ENCODE measurements at places on chromosomes 2 and 18.

DNA sequence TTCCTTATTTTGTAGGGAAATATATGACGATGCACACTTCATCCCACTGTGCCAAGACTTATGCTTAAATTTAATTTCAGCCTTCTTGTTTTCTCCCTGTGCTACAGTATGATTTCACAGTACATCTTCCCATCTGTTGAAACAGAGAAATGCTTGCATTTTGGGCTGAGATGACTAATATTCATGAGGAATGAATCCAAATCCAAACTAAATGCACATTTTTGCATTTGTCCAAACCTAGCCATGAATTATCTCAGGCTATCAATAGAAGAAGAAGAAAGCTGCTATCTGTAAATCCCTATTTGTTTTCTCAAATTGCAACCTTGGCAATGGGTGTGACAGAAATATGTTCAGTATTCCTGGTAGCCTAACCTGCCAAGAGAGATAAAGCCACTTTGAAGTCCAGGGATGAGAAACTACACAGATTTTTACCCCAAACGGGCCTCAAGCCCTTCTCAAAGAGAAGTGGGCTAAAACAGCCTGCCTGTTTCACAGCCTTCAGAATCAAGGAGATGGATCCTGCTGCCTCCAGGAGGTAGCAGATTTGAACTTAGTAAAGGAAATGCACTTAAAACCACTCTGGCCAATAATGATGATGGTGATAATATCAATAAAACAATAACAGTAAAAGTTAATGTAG lies 306.9 kb upstream of the NT5C1B start:
- DNase-seq, result peak; percentile 62

GRCh38 chr2:137865954-137866540 lies 98.2 kb upstream of the HNMT start:
- peak; percentile 28 for DNase-seq

GRCh38 chr2:57209799-57210198 lies 836.8 kb upstream of the VRK2 start:
- DNase-seq, result no peak

DNA sequence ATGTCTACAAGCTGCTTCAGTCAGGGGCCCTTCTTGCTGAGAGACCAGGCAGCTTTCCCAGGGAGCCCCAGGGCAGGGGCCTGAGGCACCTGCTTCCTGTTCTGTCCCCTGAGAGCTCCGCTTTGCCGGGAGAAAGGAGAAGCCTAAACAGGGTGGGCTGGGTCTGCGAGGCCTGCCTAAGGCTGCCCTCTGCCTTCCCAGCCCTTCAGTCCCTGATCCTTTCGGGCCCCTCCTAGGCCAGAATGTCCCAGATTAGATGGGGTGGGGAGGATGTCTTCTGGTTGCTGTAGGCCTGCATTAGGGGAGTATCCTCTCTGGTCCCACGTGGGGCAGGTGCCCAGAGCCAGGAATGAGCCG lies 72.4 kb downstream of the TGOLN2 start:
- no peak for DNase-seq

GRCh38 chr2:10091182-10091888 lies 11.1 kb upstream of the CYS1 start:
- DNase-seq, result no peak

DNA sequence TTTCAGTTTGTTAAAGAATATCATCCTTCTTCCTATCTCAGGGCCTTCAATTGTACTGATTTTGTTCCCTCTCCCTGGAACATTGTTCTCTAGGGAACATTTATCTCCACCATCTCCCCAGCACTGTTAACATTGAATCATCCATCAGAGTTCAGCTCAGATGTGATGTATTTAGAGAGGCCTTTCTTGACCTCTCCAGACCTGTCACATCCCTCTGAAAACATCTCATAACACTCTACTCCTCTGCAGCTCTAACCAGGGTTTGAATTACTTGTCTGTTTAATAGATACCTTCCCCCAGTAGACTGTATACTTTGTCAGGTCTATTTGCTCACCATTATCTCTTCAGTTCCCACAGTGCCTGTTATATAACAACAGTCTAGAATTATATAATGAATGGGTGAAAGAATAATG lies 98.6 kb downstream of the GALNT1 start:
- DNase-seq, result no peak

- DNase-seq, result peak; percentile 46
Observed at GRCh38 chr2:40329739-40330030, 122.2 kb downstream of the SLC8A1 start.

DNA sequence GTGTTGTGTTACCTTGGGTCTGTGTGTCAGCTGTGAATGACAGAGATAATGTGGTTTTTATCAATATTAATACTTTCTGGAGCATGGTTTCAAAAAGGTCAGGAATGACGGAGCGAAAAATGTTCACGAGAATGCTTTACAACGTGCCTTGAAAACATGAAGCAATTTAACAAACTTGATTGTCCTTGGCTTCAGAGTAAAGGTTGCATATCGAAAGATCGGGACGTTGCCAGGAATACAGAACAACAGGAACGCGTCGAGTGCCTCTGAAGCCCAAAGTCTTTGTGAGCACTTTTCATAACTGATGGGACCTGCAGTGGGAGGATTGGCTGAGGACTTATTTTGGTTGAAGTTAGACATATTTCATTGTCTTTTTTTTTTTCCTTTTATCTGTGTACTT lies 206.1 kb downstream of the ZNF407 start:
- no peak for DNase-seq

GRCh38 chr18:22932885-22933205 lies 283 bp upstream of the RBBP8 start:
- no peak for DNase-seq

GRCh38 chr2:207123335-207123744 lies 42.4 kb downstream of the KLF7 start:
- no peak for DNase-seq

GRCh38 chr2:11775384-11775783 lies 29.0 kb downstream of the LPIN1 start:
- DNase-seq, result peak; percentile 64

DNA sequence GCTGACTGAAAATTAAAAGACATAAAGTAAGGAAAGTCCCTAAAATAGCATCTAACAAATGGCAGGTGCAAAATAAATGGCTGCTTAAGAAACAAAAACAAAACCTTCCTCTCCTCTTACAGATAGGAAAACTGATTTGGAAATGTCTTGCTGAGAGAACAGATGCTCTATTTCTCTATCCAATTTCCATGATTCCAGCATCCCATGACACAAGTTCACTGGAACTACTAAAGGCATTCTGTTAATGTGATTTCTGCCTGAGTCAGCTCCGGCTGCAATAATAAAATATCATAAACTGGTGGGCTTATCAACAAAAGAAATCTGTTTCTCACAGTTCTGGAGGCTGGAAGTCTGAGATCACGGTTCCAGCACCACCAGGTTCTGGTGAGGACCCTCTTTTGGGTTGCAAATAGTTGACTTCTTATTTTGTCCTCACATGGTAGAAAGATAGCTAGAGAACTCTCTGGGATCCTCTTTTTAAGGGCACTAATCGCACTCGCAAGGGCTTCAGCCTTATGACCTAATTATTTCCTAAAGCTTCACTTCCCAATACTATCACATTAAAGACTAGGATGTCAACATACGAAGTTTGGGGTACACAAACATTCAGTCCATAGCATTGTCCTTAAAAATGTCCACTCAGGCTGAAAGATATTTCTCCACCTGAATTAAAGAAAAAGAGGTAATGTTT lies 78.2 kb upstream of the GALNT3 start:
- DNase-seq, result peak; percentile 19

DNA sequence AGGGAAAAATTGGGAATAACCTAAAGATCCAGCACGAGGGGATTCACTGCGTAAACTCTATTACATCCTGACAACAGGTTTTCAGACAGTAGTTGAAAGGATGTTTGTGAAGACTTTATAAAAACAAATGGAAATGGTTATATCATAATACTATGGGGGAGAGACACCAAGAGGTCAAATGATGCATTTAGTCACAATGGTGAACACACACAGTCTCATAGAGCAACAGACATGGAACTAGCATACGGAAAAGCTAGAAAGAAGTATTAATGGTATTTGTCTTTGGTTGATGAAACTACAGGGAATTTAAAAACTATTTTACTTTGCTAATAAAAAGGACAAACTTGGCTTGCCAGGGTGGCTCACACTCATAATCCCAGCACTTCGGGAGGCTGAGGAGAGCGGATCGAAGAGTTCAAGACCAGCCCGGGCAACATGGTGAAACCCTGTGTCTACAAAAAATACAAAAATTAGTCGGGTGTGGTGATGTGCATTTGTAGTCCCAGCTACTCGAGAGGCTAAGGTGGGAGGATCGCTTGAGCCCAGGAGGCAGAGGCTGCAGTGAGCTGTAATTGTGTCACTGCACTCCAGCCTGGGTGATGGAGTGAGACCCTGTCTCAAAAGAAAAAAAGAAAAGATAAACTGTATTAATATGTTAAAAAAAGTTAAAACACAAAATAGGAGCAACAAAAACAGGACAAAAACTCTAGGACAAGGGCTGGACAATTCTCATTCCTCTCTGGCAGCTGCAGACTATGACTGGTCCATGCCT lies 94.8 kb downstream of the MYCN start:
- DNase-seq, result no peak

DNA sequence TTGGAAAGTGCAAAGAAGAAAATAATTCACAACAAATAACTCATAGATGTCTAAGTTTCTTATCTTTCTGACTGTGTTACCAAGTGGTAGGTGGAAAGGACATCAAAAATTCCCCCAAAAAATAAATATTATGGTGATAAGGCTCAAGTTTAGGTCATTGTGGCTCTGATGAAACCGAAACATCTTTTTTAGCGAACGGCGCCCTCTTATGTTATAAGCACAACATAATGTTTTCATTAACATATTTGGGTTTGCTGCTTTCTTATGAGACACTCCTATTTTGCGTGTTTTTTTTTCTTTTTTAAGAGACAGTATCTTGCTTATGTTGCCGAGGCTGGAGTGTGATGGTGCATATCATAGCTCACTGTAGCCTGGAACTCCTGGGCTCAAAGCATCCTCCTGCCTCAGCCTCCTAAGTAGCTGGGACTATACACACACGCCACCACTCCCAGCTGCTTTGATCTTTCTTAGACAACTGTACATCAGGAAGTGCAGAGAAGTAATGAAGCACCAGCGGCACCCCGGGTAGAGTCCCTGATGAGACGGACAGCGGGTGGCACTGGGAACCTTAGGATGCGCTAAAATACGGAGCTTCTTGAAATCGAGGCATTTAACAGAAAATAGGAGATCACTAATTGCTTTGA lies 38.5 kb upstream of the SLC35G4 start:
- peak; percentile 42 for DNase-seq

DNA sequence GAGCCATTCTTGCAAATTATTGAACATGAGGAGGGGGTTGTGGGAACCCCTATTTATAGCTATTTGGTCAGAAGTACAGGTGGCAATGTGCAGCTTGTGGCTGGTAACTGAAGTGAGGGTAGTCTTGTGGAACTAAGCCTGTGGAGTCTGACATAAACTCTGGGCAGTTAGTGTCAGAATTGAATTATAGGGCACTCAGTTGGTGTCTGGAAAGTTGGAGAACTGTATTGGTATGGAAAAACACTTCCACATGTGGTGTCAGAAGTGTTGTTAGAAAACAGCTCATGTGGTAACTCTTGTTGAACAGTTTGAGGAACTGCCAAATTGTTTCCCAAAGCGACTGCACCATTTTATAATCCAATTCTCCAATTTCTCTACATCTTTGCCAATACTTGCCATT lies 7.5 kb downstream of the RALBP1 start:
- no peak for DNase-seq

GRCh38 chr2:200225951-200226350 lies 80.5 kb upstream of the SPATS2L start:
- no peak for DNase-seq

DNA sequence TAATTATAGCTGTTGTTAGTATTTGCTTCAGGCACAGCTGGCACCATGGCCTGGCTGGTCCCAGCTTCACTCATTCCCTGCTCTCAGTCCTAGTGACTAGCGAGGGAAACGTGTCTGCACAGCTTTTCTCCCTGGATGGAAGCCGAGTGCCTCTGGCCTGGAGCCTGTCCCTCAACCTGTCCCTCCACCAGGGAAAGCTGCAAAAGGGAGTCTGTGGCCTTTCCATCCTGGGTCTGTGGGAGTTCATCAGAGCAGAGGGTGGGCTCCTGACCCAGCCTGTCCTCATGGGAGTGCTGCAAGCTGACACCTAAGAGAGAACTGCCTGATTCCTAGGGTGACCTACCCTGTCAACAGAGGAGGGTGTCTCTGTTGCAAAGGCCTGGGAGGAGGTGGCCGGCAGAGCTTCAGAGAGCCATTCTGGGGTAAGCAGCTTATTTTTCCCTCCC lies 118.3 kb downstream of the CAPN13 start:
- DNase-seq, result no peak

DNA sequence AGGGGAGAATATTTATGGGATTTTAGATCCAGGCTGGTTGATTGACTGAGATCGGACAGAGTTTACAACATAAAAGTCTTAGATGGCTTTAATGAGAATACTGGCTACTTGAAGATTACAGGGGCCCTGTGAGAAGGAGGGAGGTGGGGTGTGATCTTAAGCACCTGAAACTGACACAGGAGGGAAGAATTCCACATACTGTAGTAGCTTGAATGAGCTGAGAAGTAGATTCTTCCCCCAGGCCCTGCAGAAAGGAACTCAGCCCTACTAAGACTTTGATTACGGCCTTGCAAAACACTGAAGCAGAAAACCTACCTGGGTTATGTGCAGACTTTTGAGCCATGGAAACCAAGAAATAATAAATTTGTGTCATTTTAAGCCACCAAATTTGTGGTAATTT lies 1062.9 kb upstream of the GYPC start:
- DNase-seq, result no peak

- no peak for DNase-seq
Observed at GRCh38 chr2:156038021-156038420, 294.5 kb downstream of the NR4A2 start.

GRCh38 chr2:212097001-212097400 lies 441.6 kb downstream of the ERBB4 start:
- DNase-seq, result no peak

DNA sequence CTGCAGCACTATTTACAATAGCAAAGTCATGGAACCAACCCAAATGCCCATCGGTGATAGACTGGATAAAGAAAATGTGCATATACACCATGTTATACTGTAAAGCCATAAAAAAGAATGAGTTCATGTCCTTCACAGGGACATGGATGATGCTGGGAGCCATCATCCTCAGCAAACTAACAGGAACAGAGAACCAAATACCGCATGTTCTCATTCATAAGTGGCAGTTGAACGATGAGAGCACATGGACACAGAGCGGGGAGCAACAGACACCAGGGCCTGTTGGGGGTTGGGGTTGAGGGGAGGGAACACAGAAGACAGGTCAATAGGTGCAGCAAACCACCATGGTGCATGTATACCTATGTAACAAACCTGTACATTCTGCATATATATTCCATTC lies 33.5 kb downstream of the HNMT start:
- DNase-seq, result no peak

DNA sequence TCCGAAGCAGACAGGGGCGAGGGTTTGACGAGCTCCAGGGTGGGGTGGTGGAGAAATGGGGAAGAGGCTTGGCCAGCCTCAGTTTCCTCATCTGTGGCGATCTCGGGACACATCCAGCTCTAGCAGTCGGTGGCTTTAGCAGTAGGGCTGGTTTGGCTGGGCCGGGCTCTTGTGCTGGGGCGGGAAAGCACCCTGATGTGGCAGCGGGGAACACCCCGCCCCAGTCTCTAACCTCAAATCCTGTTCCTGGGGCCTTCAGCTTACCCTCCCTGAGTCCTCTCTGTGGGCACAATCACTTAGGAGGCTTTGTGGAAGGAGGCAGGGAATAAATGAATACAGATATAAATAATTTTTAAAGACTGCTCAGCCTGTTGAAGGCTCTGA lies 26.5 kb upstream of the MCFD2 start:
- DNase-seq, result no peak

GRCh38 chr2:69177063-69177771 lies 164.2 kb downstream of the ANTXR1 start:
- peak; percentile 84 for DNase-seq

- peak; percentile 22 for DNase-seq
Observed at GRCh38 chr18:55142410-55142809, 183.1 kb upstream of the CCDC68 start.

All from fibroblast of skin of right quadriceps (primary cell).